ENCODE measurements at places on chromosomes 3 and 15. TPM values are rescaled to one million over a fixed set of nuclear protein-coding genes. Genes with fewer than 3 reads are reported as not detected.

The ARNT2 gene
- total RNA-seq = 3.7 TPM

The CCNB2 gene
- 21.4 TPM for total RNA-seq

The HRG gene
- total RNA-seq = not detected

The CCR8 gene
- not detected for total RNA-seq

The CP gene
- not detected for total RNA-seq

The SIAH2 gene
- 25.7 TPM for total RNA-seq

The GABRB3 gene
- total RNA-seq = 2.7 TPM

The EPHA3 gene
- total RNA-seq = 1.9 TPM

The CHRD gene
- total RNA-seq = 7.4 TPM

Data from uterine smooth muscle cell (primary cell).